SK-N-SH treated with all-trans-retinoic acid at 6 μM for 48 hours (cell line): ENCODE measurements at places on chromosomes 13 and 19.
A peak's percentile ranks its signal among the peaks of the same experiment; 100 is the strongest.

- ATAC-seq, result peak; percentile 74
Observed at GRCh38 chr19:34120846-34121639, 51.3 kb upstream of the LSM14A start.

DNA sequence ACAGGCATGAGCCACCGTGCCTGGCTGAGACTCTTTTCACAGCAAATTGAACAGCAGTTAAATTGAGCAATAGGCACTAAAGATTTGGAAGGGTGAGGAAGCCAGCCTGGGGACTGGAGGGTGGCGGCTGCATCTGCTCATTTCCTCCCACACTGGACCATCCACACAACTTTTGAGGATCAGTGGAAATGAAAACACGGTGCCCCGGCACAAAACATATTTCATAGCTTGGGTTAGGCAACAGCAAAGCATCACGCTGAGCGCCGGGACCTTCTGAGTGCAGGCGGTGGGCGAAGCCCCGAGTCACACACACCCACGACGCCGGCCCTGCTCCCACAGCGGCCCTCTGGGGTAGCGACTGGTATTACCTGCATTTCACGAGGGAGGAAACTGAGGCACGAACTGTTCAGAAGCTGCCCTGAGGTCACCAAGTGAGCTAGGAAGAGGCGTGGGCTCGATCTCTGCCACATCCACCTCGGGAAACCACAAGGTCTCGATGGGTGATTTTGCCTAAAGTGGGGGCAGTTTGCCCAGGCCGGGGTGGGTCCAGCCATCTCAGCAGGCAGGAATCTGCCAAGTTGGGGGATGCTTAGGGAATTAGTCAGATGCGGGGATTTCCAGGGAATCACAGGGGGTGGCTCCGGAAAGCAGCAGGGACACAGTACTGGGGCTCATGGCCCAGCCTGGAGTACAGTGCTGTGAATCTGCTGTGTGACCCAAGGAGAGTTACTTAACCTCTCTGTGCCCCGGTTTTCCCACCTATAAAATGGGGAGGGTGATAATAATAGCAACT is 3.5 kb upstream of the SBNO2 start:
- ATAC-seq, result peak; percentile 54

GRCh38 chr19:40376286-40376862 is 13.6 kb downstream of the HIPK4 start:
- no peak for ATAC-seq

DNA sequence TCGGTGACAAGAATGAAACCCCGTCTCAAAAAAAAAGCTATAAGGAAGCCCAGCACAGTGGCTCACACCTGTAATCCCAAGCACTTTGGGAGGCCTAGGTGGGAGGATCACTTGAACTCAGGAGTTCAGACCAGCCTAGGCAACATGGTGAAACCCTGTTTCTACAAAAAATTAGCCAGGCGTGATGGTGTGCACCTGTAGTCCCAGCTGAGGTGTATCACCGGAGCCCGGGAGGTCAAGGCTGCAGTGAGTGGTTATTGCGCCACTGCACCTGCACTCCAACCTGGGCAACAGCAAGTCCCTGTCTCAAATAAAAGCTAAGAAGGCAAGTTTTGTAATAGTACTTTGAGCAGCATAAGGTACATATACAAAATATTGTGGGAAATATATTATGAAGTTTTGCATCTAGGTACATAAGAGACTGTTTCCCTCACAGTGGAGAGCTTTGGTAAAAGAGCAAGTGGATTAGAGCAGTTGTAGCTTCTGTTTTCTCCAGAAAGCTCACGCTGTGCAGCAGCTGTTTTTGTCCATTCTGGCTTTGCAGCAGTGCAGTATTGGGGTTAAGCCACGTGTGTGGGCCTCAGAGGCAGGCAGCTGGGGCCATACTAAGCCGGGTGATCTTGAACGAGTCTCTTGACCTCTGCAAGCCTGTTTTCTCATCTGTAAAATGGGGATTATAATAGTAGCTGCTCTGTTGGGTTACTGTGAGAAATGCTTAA is 35.4 kb downstream of the ARHGAP35 start:
- ATAC-seq, result no peak

DNA sequence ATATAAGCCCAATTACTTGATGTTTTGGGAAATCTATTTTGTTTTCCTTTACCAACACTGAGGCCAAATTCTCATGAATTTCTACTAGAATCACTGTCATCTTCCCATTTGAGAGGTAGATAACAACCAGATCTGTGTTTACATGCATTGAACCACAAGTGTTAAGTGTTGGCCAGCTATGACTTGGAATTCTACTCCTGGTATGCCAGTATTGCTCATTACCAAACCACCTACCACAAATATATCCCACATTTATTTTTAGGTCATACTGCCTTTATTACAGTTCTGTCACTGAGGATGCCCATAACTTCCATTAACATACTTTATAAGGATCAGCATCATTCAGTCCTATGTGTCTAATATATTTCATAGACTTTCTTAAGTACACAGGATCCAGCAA is 328.9 kb downstream of the DIAPH3 start:
- no peak for ATAC-seq

DNA sequence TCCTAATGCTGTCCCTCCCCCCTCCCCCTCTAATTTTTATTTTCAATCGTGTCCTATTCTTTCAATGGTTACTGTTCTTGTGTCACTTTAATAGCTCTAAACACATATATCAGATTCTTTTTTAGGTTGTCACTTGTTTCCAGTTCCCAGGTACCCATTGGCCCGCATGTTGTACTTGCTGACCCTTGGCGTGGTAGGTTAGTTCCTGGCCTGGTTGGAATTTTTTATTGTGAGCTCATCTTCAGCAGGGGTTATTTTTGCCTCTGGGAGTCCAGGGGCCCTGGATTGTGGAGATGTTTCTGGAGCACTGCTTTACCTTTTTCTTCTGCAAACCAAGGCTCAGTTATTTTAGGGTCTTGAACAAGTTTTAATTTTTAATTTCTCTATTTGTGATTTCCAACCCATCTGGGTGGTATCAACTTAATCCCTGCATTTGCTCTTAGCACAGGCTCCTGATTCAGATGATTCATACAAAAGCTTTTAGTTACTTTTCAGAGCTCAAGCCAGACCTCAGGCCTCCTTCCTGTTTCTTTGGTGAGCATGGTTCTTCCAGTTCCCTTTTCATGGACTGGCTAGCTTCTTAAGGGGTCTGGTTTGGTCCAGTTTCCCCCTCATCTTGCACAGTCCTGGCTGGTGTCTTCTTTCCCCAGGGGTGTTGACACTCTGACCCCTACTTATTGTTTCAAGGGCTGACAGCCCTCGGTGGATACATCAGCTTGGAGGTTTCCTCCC is 220.5 kb downstream of the TM9SF2 start:
- ATAC-seq, result no peak

DNA sequence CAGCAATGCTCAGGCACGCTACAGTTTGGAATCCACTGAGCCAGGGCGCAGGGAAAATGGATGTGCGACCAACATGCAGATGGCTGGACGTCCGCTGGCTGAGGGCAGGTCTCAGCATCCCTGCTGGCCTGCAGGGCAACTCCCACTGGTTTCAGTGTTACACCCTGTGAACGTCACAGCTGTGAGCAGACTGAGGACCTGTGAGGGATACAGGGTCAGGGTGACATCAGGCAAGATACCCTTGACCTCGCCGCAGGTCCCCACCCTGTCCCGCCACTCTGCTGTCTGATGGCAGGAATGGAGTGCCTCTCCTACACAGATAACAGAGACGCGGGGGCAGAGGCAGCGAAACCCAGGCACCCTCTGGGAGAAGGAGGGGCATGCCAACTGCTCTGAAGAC is 19.1 kb downstream of the ZFR2 start:
- ATAC-seq, result no peak

DNA sequence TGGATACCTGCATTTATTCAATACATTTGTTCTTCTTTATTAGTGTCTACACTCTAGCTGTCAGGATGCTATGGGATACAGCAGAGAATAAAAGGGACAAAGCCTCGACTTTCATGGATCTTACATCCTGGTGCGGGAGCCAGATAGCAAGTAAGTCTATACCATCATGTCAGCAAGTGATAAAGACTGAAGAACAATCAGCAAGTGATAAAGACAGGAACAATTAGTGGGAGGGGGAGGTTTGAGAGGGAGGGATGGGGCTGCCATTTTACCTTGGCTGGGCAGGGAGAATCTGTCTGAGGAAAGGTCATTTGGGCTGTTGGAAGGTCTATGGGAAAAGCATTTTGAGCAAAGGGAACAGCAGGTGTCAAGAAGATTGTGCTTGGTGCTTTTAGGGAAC is 2.6 kb upstream of the UBE2S start:
- no peak for ATAC-seq

- no peak for ATAC-seq
Observed at GRCh38 chr13:19321222-19321621, 139.6 kb upstream of the TUBA3C start.

- peak; percentile 65; the same call in 2 of the 3 replicates for ATAC-seq
Observed at GRCh38 chr13:45492538-45492937, 27.8 kb downstream of the COG3 start.

DNA sequence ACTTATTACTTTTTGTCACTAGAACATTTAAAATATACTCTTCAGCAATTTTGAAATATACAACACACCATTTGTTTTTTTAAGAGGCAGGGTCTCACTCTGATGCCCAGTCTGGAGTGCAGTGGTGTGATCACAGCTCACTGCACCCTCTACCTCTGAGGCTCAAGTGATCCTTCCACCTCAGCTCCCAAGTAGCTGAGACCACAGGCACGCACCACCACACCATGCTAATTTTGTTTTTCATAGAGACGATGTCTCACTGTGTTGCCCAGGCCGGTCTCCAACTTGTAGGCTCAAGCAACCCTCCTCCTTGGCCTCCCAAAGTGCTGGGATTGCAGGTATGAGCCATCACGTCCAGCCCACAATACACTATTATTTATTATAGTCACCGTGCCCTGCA is 2.6 kb downstream of the IGFL2 start:
- no peak for ATAC-seq

DNA sequence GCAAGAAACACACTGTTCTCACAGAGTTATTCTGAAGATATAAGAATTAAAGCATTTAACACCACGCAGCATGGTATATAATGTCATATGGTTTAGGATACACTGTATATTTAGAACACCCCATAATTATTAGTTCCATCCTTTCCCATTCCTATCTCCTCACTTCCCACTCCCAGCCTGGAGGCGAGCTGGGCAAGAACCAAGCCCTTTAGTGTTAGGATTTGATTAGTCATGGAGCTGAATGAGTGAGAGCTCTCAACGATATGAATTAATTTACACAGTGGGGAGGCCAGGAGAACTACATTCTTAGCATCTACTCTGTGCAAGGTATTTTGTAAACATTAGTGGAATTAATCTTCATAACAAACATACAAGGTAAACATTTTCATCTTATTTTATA is 934.3 kb downstream of the DIAPH3 start:
- no peak for ATAC-seq

DNA sequence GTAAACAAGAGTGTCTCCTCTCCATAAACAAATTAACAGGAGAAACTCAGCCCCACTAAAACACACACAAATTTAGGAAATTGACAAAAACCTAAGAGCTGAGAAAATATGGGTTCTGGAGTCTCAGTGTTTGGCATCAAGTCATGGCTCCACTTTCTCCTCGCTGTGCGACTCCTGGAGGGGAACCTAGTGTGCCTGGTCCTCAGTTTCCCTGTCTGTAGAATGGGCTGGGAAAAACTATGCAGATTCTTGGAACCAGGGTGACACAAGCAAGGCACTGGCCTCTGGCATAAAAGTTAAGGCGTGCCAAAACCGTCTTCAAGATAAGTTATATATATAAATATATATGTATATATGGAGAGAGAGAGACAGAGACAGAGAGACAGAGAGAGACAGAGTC is 83.9 kb downstream of the INSR start:
- ATAC-seq, result no peak

GRCh38 chr13:80083081-80083852 is 257.7 kb downstream of the SPRY2 start:
- peak; percentile 70 for ATAC-seq

DNA sequence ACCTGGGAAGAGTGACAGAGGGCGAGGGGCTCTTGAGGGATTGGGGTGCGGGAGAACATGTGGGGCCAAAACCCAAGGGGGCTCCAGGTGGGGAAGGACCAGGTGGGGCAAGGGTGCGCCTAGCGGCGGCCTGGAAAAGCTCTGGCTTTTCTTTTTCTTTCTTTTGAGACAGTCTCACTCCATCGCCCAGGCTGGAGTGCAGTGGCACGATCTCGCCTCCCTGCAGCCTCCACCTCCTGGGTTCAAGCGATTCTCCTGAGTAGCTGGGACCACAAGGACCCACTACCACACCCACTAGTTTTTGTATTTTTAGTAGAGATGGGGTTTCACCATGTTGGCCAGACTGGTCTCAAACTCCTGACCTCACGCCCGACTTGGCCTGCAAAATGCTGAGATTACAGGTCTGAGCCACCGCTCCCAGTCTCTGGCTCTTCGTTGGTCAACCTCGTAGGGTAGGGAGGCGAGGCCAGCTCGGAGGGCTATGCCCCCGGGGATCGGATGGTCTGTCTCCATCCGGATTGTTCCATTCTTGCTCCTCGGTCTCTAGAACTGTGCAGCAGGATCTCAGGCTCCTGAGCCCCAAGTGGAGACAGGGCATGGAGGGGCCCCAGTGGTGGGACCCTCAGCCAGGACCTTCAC is 3.7 kb downstream of the GADD45B start:
- no peak; the same call in 2 of the 3 replicates for ATAC-seq

DNA sequence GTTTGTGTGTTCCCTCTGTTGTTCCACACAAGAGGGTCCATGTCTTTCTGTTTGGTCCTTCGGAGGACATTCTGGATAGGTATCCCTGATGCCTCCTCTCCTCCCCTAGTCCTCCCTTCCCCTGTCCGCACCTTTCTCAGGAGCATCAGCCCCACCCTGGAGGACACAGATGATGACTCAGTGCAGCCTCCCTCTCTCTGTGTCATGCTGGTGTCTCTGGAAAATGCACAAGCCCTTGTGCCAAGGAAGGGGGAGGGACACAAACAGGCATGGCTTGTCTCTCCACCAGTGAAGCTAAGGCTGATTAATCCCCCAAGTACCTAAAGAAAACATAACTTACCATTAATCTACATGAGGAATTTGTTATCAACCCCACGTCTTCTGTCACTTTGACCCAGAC is 16.2 kb upstream of the TNFRSF19 start:
- no peak for ATAC-seq

DNA sequence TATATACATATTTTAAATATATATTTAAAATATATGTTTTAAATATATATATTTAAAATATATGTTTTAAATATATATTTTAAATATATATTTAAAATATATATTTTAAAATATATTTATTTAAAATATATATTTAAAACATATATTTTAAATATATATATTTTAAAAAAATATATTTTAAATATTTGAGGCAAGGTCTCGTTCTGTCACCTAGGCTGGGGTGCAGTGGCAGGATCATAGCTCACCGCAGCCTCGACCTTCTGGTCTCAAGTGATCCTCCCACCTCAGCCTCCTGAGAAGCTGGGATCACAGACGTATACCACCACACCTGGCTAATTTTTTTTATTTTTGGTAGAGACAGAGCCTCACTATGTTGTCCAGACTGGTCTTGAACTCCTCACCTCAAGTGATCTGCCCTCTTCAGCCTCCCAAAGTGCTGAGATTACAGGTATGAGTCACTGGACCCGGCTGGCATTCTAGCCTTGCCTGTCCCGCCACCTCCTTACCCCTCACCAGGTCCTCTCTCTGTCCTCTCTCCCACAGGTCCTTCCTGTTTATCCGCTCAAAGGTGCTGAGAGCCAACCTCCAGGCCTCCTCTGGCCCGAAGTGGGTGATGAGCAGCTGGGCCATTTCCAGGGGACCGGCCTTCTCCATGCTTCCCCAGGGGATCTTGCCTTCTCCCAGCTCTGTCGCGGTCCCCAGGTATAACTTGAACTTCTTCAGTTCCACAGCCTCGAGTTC is 564 bp downstream of the NLRP12 start:
- no peak for ATAC-seq

- ATAC-seq, result peak; percentile 100
Observed at GRCh38 chr13:64723724-64724123, 2506.4 kb downstream of the PCDH9 start.
